T-helper 9 cell (primary cell): ENCODE measurements at places on chromosomes 16 and 17.

DNA sequence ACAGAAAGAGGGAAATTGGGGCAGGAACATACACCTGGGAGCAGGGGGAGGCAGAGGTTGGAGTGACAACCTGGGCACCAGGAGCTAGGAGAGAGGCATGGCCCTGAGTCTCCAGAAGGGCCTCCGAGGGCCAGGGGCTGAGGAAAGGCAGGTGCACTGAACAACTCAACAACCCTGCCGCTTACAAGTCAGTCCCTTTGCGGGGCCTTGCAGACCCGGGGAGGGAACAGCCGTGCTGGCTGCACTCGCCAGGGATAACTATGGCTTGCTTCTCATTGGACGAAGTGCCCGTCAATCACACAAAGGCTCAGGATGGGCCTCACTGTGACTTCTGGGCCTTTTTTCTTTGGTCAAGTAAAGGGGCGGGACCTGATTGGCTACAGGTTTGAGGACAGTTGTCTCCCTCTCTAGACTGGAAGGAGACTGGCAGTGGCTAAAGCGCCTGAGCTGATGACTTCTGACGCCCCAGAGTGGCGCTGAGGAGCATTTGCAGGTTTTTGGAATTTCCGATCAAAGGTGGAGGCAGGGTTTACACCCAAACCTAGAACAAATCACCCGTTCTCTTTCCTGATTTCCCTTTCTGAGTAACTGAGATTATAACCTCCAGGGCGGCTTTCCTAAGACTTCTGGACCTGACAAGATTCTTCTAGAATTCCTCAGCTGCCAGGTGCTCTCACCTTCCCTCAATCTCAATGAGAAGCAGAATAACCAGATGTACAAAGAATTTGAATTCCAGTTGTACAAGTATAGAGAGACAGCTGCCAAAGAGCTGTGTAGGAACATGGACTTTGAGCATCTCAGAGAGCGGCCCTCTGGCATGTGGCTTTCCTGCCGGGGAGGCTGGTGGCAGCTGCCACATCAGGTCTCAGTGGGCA lies 27.6 kb upstream of the ST6GALNAC2 start:
- DNase-seq: no peak

- no peak for DNase-seq
Observed at GRCh38 chr17:44854192-44854591, 6.5 kb downstream of the HIGD1B start.

GRCh38 chr17:47857551-47858455 lies 6.8 kb upstream of the SP6 start:
- no peak for DNase-seq

DNA sequence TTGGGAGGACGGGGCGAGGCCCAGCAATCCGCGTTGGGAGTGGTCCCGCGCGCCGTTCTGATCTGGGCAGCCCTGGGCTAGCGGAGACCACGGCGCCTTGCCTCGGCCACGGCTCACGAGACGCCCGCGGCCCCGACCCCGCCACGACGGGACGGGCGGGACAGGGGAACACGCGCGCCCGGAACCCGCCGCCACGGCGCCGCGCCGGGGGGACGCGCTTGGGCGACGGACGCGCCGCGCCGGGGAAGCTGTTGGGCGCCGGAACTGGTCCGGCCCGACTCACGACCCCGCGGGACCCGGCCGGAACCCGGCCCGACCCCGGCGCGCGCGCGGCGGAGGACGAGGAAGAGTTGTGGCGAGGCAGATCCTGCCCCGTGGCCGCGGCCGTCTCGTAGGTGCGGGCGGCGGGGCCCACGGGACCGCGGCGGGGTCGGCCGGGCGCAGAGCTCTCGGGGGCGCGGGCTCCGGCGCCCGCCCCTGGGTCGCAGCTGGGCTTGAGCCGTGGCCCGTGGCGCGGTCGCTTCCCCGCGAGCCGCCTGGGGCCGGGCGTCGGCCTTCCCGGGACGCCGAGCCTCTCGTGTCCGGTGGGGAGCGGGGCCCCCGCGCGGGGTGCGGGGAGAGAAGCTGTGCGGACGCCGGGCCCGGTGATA lies at the start of gene ACSF3:
Gene ACSF3 (plus strand): TSS at position 251 of the 650 bp plus-strand sequence. CDS start 6,830 bp downstream, outside the sequence.
- DNase-seq: peak; percentile 56

DNA sequence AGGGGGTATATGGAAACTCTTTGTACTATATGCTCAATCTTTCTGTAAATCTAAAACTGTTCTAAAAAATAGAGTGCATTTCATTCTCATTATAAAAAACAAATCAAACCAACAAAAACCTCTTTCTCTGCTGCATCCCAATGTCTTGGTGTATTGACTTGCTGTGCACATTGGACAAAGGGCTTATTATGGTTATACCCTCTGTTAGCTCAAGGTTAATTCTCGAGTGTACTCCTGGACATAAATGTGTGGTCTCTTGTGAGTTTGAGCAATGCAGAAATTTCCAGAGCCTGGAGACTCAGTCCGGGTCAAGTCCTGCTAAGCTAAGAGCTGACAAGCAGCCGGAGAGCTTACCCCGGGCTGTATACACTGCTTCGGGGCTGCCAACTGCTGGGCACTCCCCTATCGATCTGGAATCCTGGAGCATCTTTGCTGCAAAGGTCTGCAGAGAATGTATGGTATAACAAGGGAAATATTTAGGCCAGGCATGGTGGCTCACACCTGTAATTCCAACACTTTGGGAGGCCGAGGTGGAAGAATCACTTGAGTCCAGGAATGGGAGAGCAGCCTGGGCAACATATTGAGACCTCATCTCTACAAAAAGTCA lies 66.2 kb upstream of the BRD7 start:
- DNase-seq: no peak

DNA sequence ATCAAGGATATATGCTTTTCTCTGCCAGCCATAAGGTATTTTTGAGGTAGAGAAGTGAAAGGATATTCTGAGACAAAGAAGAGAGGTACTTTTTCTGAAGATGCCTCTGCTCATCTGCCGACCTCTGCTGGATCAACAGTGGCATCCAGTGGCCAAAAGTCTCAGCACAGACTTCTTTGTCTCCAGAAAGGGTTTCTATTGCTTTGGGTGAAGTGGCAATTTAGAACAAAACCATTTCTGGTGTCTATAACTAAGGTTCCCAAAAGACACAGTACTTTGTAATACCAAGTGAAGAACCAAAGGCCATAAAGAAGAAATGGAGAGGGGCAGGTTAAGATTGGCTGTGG lies 155.2 kb upstream of the C17orf78 start:
- no peak for DNase-seq

- DNase-seq: no peak
Observed at GRCh38 chr17:74085434-74085833, 118.0 kb upstream of the RPL38 start.

GRCh38 chr17:82416771-82417170 lies 1.4 kb upstream of the HEXD start:
- DNase-seq: no peak

DNA sequence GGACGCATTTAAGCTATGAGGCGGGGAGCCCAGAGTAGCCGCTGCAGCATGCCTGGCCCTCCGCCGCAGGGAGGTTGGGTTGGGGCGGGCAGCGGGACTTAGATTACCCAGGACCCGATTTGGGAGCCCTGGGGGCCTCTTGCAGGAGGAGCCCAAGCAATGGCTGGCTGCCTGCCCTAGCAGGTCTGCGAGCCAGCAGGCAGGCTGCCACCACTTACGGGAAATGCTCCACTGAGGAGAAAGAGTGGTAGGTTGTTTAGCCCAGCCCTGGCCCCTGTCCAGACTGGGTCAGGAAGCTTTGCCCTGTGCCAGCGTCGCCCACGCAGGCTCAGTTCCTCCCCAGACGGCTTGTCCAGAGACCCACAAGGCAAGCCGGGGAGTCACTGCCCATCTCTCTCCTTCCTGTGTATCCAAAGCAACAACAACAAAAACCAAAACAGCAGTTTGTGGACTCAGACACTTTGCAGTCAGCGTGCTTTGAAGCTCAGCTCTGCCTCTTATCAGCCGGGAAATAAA lies 10.3 kb upstream of the TVP23A start:
- no peak for DNase-seq

GRCh38 chr17:20929334-20929733 lies 113.5 kb downstream of the USP22 start:
- no peak for DNase-seq

- no peak for DNase-seq
Observed at GRCh38 chr17:7704601-7705268, at the start of gene EFNB3. TSS of gene EFNB3 (plus strand) at chr17:7705202. CDS start at chr17:7705599, 397 bp downstream.

DNA sequence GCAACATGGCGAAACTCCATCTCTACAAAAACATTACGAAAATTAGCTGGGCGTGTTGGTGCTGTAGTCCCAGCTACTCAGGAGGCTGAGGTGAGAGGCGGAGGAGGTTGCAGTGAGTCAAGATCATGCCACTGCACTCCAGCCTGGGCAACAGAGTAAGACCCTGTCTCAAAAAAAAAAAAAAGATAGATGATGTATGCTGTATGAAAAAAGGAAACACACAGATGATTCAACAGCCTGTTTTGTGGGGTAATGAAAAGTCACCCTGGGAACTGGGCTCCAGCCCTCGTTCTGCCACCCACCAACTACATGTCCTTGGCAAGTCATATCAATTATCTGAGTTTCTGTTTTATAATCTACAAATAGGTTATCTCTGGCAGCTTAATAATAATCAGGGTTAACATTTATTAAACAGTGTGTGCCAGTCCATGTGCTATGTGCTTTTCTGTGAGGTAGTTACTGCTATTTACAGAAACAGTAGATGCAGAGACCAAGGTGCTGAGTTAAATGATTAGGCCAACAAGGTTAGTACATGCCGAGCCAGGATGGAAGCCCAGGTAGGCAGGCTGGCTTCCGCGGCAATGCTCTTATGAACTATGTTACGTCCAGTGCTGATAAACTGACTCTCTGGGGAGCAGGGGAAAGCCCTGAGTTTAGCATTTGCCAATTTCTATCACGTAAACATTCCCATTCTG lies 1.1 kb downstream of the G6PC1 start:
- DNase-seq: no peak

DNA sequence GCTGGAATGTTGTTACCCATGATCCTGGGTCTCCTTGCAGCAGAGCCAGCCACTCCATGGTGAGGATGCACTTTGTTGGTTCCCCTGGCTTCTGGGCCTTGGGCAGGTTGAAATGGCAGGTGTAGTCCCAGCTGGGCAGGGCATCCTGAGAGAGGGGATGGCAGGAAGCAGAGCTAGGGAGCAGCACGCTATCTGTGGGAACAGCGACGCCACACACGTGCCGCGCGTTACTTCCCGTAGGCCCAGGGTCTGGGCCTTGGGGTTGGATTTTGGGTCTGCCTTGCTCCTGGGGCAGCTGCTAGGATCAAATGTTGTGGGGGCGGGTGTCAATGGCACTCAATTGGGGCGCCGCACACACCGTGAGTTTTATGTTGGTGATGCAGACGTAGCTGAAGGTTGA lies 368.0 kb downstream of the CPPED1 start:
- DNase-seq: no peak

DNA sequence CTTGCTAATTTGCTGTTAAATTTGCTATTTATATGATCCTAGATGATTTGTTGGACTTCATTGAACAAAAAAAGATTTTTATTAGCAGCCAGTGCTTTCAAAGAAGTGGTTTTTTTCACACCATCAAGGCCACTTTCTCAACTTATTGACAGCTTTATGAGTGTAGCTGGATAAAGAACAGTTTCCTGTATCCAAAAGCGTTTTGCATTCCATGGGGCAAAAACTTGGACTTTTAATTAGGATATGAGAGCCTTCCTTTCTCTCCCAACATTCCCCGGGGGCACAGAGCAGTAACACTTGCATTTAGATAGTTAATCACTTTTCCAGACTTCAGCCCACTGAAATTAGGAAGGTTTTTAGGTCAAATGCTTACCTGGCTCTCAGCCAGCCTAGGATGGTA lies 177.1 kb upstream of the ELAC2 start:
- DNase-seq: no peak

- no peak for DNase-seq
Observed at GRCh38 chr16:22734368-22734767, 79.6 kb upstream of the HS3ST2 start.

DNA sequence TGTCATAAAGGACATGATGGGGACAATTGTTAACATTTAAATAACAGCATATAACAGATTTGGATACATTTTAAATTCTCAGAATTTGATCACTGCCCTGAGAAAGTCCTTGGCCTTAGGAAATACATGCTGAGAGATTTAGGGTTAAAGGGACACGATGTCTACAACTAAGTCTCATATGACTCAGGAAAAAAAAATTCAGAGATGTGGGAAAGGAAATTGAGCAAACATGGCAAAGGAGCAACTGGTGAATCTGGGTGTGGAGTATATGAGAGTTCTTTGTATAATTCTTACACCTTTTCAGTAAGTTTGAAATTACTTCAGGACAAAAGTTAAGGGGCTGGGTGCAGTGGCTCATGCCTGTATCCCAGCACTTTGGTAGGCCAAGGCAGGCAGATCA lies 18.2 kb downstream of the MPP3 start:
- DNase-seq: no peak

DNA sequence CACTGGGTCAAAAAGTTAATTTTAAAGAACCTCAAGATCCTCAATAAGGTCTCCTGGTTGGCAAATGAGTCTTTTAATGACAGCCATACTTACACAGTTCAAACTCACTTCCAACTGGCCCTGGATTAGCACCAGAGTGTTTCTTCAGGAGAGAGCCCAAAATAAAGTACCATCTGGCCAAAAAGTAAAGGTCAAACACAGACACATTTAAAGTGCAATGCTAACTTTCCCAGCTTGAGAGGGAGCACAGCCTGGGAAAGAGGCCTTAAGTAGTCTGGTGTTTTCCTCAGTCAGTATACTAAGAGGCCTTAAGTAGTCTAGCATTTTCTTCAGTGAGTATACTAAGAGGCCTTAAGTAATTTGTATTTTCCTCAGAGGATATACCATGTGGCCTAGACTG lies 46.6 kb upstream of the ERN1 start:
- no peak for DNase-seq

- DNase-seq: peak; percentile 80
Observed at GRCh38 chr17:5031365-5032082, 3.7 kb downstream of the SLC52A1 start.
